Epithelial cell of prostate (primary cell): ENCODE measurements at places on chromosomes 11 and 22.

GRCh38 chr11:15624701-15625100, 510.0 kb downstream of the INSC start:
- DNase-seq: no peak

DNA sequence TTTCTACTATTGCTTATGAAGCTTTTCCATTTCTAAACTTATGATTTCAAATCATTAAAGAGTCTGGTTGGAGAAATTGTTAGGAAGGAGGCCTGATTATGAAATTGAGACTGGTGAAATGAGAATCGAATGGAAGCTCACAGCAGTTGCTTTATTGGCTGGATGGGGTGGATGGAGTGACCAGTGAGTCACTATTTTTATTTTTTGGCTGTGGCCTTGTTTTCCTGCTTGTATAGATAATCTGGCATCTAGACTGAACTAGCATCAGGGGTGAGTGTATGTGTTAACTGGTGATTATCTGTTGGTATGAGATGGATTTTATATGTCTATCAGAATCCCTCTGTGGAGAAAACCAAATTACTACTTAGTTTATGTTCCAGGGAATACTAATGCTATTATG, 36.2 kb downstream of the UVRAG start:
- DNase-seq: no peak

DNA sequence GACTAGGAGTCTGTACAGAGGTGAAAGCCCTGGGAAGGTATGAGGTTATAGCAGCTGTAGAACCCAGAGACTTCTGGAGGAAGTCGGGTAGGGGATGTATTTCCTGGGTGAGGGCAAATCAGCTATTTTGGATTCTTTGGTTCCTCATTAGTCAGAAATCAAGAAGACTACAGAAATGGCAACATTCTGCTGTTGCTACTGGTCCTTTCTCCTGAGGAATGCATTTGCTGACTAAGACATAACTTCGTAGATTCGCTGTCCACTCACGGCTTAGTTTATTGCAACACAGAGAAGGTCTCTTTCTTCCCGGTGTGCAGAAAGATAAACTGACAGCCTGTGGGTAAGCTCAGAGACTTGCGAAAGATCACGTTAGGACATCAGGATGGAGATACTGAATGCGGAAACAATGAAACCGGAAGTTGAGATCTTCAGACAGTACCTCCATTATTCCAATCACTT, 25.3 kb upstream of the SESN3 start:
- DNase-seq: no peak

DNA sequence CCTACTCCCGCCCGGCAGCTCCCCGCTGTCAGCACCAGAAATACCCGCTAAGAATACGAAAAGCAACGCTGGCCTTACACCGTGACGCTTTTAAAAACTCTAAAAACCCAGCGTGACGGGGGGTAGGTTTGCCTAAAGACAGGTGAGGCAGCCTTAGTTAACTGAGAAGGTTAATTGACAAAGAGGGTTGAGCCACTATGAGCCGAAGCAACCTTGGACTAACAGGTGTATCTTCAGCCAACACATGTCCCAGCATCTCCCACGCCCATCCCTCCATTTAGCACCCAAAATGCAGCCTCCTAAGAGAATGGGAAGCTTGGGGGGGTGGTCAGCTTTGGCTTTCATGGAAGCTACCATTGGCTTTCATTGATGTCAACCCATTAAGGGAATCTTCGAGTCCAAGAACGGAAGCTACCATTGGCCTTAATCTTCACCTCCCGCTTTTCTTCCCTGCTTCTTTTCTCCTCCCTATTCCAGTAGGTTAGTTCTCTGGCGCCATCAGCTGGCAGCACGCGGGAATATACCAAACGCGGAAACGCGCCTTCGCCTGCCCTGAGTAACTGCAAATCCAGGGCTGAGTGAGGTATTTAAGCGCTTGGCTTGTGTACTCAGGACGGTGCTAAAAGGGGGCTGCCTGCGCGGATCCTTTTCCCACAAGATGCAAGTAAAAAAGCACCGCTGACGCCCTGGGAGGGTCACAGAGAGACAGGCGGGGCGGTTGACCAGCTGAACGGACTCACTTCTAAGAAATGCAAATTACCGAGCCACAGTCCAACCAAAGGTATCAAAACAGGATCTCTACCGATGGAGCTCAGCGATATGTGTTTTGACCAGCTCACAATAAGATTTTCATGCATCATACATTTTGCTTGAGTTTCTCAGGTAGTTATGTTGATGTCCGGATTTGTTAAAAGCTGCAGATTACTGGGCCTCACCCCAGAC, 38.5 kb upstream of the GLYATL1 start:
- peak; percentile 64 for DNase-seq

GRCh38 chr11:65537620-65538231, 12.8 kb downstream of the SCYL1 start:
- no peak for DNase-seq

- no peak for DNase-seq
Measured at GRCh38 chr11:35045236-35045820, 93.6 kb upstream of the CD44 start.

- no peak for DNase-seq
Measured at GRCh38 chr11:105975128-105975527, 46.9 kb downstream of the MSANTD4 start.

- no peak for DNase-seq
Measured at GRCh38 chr11:39806652-39807051, 1652.8 kb downstream of the LRRC4C start.

- DNase-seq: no peak
Measured at GRCh38 chr11:19984048-19984742, 176.1 kb downstream of the DBX1 start.

GRCh38 chr22:50146439-50147238, 23.9 kb upstream of the PANX2 start:
- DNase-seq: no peak

- peak; percentile 69 for DNase-seq
Measured at GRCh38 chr11:29518389-29519174, 498.2 kb downstream of the KCNA4 start.

DNA sequence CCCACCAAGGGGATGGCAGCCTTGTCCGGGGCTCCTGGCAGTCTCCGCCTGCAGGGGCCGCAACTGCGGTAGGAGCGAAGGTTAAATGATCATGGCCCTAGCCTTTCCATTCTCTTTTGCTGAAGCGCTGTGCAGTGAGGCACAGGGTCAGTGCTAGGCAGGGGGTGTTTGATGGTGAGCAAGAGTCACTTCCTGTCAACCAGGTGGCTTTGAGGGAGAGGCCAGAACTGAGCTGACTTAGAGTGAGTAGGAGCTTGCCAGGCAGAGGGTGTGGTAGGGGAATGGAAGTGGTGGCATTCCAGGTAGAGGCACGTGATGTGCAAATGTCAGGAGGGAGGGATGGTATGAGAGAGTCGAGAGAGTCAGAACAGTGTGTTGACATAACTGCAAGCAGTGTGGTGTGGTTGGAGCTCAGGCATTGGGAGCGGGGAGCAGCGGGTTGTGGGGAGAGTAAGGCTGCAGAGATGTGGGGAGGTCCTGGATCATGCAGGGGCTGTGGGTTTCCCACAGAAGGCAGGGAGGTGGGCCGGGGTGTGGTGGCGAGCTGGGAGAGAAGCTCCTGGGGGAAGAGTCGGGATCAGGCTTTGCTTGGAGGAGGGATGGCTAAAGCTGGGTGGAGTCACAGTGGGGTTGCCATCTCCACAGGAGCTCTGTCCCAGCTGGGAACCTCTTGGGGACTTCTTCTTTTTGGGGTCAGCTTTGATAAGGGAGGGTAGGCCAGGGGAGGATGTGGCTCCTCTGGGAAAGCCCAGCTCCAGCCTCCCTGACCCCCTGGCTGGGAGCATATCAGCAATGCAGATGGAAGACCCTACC, 33.3 kb downstream of the AMPD3 start:
- DNase-seq: peak; percentile 91

- DNase-seq: no peak
Measured at GRCh38 chr11:78741741-78742140, 167.1 kb upstream of the NARS2 start.

DNA sequence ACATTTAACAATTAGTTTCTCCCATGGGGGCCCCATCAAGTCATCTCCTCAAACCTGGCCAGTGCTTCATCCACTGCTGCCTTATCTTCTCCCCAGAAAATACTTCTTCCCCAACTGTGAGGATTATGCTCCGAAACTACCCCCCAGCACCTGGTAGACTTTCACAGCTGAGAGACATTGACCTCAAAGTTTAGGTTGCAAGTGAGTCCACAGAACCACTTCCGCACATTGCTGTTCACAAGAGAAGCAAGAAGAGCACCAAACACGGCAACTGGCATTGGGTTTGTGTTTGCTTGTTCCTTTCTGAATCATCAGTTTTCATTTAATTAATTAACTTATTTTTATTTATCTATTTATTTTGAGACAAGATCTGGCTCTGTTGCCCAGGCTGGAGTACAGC, 6.1 kb downstream of the MCHR1 start:
- no peak for DNase-seq

- DNase-seq: no peak
Measured at GRCh38 chr11:127474766-127475165, 474.2 kb upstream of the KIRREL3 start.

DNA sequence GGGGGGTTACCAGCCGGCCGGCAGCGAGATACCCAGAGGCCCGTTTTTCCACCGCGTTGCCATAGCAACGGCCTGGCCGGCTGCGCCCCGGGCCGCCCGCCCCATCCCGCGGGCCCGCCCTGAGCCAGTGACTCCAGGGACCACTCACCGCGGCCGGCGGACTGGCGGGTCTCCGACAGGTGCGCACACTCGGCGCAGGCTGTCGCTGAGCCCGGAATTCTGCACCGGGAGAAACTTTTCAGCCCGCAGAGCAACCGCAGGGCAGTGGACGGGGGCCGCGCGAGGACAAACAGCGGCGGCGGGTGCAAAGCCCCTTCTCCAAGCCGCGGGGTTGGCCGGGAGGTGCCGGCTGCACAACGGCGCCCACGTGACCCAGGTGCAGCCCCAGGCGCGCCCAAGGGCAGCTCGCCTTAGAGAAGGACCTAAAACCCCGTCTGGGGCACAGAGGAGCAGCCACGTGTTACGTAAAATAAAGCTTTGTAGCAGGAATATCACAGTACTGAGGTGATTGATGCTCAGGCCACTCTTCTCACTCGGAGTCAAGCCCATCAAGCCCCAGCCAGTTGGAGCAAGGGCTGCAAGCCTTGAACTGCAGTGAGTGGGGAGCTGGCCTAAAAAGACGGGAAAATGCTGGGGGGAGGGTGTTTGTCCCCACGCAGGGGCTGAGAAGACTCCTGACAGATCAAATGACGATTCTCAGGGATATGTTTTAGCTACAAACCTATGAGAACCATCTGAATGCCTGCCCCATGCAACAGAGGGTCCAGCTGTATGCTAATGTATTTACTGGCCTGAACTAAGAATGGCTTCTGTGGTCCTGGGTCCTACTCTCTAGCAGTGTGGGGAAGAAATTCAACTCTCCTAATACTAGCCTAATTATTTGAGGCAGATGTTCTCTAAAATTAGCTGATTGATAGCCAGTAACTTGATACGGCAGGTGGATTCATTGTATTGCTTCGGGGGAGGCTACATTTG, at the start of gene STK33:
Gene STK33 (minus strand): TSS at position 294 of the 975 bp plus-strand sequence. CDS start 119,323 bp downstream, outside the sequence.
- no peak for DNase-seq

- DNase-seq: no peak
Measured at GRCh38 chr11:126403658-126404057, 48.2 kb downstream of the ST3GAL4 start.

- peak; percentile 60 for DNase-seq
Measured at GRCh38 chr11:95375886-95376285, 144.9 kb upstream of the SESN3 start.

DNA sequence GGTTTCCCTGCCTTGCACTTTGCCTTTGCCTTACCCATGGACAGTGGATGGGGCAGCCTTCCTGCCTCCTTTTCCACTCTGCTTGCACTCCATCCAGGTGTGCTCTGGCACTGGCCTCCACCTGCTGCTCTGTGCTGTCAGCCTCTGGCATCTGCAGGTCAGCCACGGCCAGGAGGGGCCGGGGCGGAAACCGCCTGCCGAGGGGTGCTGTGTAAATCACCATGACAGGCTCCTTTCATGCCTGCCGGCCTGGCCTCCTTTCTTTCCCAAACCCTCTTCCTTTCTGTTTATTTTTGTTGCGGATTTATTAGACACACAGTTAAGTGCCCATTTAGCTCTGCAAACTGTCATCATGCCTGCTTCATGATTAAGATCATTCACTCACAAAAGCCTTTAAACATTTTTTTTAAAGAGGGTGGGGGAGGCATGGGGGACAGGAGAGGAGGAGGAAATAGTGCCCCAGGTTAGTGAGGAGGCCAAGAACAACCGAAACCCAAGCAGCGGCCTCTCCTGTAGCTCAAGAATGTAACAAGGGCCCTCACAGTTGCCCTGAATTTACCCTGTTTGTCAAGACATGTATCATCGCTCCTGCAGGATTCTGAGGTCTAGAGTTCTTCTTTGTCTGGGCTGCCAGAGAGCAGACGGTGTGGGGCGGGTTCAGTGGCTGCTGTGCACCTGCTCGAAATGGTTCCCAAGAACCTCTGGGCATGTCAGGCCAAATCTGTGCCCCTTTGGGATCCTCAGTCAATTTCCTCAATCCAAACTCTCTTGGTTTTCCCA, 83.3 kb downstream of the BARX2 start:
- DNase-seq: peak; percentile 76

GRCh38 chr22:19368876-19369275, 62.7 kb downstream of the HIRA start:
- DNase-seq: no peak

DNA sequence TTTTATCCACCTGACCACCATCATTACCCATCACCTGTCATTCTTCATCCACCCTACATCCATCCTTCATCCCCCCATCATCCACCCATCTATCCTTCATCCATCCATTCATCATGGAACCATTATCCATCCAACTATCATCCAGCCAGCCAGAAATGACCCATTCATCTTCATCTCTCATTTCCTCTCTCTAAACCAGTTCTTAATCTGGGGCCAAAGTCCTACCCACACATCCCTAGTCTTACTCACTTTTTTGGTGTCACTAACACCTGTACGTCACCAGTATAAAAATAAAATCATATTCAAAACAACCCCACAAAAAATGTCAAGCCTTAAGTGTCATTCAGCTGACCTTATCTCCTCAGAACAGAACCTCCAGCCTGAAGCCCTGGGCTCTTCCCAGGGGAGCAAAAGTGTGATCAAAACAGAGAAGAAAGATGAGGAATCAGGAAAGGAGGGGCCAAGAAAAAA, 12.3 kb downstream of the SPI1 start:
- no peak for DNase-seq

GRCh38 chr11:73576185-73576614, 21.7 kb downstream of the FAM168A start:
- no peak for DNase-seq

DNA sequence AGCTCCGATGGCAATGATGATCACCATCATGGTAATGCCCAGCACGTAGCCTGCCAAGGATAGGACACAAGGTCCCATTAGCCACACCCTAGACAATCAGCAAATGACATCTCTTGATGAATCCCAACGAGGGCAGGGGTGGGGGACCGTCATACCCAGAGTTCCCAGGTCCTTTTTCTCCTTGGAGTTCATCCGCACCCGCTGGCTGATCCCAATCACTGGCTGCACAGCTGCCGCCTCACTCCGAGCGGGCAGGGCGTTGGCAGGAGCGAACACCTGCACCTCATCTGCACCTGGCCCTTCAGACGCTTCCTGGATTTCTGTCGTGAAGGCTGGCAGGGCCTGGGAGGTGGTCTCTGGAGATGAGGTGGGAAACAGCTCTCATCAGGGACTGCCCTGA, 2.9 kb downstream of the PIK3IP1 start:
- no peak for DNase-seq
